Right forelimb (tissue), 1 donor: ENCODE measurements at places on chromosomes 6 and 20.
A peak's percentile ranks its signal among the peaks of the same experiment; 100 is the strongest.

GRCh38 chr6:16345449-16346330 is 107.3 kb downstream of the GMPR start:
- peak; percentile 60 for DNase-seq

- peak; percentile 95 for DNase-seq
Measured at GRCh38 chr6:53171605-53172467, 23.2 kb upstream of the GCM1 start.

DNA sequence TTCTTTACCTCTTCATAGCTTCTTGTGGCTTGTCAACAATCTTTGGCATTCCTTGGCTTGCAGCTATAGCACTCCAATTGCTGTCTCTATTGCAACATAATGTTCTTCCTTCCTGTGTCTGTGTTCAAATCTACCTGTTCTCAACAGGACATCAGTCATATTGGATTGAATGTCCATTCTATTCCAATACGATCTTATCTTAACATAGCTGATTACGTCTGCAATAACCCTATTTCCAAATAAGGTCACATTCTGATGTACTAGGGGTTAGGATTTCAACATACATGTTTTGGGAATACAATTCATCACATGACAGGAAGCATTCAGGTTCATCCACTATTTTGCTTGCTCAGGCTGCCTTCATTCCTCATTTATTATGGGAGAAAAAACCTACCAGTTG is 684.4 kb upstream of the CITED2 start:
- DNase-seq: no peak

- no peak for DNase-seq
Measured at GRCh38 chr6:137852346-137852745, 14.7 kb upstream of the TNFAIP3 start.

DNA sequence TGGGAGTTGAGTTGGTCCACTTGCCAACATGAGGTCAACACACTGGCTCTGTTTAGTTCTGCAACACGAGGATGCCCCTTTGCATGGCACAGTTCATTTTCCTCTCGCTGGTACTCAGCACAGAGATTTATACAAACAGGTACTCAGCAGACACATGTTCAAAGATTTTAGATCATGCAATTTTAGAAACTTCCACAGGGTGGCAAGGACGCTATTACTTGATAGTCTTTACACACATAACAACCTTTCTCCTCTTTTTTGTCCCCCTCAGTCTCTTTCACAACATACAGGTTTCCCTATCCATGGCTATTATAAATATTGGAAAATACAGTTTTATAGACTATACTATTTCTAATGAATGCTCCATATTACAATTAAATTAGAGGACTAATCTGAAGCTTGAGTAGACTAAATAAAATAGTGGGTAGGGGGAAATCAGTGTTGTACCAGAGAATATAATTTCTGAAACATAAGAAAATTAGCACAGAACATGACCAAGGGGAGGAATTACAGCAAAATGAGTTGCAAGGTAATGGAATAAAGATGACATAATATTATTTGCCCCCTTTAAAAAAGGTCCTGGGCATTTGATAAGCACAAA is 331.8 kb upstream of the BTBD3 start:
- DNase-seq: no peak

GRCh38 chr6:89792881-89793280 is 26.7 kb downstream of the MDN1 start:
- DNase-seq: no peak

GRCh38 chr6:55255113-55255512 is 72.2 kb upstream of the GFRAL start:
- DNase-seq: no peak

- no peak for DNase-seq
Measured at GRCh38 chr6:163398815-163399214, 15.7 kb upstream of the QKI start.

DNA sequence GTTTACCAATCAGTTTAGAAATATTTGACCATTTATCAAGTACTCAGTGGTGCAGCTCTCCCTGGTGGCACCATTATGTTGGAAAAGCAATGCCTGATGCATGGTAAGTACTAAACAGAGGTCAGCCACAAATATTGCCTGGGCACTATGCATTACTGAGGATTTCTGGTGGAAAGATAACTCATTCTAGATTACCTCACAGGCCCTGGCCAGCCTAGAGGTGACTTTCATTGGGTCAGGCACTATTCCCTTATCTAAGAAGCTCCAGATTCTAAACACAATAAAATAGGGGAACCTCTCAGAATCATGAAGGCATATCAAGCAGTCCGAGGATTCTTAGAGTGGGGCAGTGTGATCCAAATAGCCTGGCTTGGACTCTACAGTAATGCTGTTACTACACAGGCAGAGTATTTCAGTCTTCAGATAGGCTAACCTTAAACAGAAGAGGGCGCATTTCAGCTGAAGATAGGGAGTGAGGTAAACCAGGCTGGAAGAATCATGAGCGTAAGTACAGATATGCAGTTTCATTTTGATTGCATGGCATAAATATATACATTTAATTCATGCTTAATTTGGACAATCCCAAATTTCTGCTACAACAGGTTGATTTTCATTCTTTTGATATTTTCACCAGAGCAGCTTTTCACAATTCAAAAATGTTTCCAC is 12.1 kb downstream of the LGSN start:
- DNase-seq: no peak

- DNase-seq: no peak
Measured at GRCh38 chr20:52889225-52889624, 82.9 kb upstream of the TSHZ2 start.

- no peak for DNase-seq
Measured at GRCh38 chr20:51804754-51805153, 2.4 kb upstream of the SALL4 start.

DNA sequence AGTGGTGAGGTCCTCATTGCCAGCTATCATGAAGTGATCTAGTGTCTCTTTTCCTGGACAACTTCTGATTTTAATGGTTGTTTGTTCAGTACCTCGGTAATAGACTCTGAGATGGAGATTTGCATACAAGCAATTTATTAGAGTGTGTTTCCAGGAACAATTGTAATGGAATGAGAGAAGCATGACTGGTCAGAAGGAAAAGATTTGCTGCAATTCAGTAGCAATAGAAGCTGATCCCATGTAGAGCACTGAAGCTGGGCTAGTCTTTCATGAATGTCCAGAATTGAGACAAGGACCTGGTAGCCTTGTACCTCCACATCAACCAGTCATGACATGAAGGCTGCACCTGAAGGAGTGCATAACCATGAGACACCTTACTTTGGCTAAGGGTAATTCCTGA is 526.5 kb downstream of the NKAIN2 start:
- no peak for DNase-seq

DNA sequence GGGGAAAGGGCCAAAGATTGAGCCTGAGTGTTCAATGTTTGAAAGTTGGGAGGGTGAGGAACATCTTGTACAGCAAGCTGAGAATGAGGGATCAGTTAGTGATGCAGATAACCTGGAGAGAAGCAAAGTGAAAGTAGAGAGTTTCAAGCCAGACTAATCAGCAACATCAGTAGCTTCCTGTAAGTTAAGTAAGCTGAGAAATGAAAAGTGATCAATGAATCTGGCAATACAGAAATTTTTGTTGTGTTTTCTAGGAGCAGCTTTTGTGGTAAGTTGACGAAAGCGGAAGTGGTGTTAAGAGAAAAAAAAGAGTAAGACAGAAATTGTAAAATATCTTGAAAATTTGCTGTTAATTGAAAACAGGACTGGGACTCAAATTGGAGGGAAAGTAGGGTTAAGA is 855.5 kb upstream of the MAP3K7 start:
- no peak for DNase-seq

GRCh38 chr6:44966449-44967092 is 361.6 kb upstream of the RUNX2 start:
- DNase-seq: no peak

DNA sequence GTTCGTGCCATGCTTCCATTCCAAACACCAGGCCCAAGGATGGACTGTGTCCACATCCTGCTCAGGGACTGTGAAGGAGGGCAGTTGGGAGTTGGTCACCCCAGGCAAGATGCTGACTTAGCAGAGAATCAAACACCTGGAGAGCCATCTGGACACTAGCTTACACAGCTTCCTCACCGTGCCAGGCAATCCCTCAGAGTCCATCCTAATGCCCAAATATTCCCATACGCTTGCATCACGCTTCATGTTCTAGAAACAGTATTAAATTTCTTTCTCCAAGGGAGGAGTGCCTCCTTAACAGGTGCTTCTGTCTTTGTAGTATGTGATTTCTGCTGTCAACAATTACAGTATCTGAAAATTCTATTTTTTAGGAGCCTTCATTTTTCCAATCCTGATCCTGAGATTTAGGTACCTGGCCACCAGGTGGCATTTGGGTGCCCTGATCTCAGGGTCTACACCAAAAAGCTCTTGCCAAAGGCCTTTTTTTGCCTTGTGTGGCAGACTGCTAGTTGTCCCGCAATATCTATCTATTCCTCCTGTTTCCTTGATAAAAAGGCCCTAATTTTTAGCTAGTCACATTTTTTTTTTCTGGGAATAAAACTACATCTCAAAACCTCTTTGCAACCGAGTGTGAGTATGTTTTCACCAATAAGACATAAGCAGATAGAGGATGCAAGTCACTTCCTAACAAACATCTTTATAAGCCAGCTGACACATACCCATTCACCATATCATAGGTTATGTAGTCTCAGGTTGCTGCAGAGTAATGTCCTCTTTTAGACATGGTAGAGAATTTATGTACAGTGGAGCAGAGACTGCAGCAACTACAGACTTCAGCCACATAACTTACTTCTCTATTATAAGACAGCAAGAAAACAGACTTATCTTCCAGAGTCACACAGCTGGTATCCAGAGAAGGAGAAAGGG is 85.0 kb downstream of the PREP start:
- no peak for DNase-seq

GRCh38 chr6:112651239-112651638 is 304.1 kb downstream of the RFPL4B start:
- DNase-seq: no peak

DNA sequence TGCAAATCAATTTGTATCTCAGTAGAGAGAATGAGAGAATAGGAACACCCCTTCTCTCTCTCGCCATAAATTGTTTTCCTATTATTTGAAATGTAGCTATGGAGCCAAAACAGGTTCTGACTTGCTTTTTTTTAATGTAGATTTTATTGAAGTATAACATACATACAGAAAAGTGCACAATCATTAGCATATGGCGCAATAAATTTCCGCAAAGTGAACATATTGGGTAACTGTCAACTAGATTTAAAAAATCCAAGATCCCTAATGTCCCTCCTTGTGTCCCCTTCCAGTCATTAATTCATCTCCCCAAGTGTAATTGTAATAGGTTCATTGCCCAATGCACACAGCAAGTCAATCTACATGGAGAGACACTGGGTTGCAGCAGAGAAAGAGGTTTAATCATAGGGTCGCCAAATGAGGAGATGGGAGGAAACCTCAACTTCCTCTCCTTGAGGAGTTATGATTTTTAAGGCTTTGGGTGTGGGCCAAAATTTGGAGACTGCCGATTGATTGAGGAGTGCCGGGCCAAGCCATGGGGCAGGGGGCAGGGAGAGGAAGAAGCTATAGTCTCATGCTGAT is 43.3 kb upstream of the TGM3 start:
- DNase-seq: no peak
